ENCODE measurements at places on chromosomes 3 and 15.

DNA sequence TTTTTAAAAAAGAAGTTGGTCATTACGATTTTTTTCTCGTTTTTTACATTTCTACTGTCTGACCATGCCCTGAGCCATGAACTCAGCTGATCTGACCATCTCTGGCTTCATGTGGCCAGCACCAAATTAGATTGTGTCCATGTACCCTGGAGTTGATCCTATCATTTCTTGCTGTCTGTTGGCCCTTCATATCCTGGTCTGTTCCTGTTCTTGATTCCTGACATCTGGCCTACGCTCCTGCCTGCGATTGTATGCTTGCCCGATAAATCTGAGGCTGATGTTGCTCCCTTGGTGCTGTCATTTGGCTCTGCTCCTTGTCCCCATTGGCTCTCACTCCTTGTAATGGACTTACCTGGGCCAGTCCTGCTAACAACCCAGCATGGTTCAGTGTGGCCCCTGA lies 89.8 kb upstream of the IGSF10 start:
- DNase-seq, result no peak

DNA sequence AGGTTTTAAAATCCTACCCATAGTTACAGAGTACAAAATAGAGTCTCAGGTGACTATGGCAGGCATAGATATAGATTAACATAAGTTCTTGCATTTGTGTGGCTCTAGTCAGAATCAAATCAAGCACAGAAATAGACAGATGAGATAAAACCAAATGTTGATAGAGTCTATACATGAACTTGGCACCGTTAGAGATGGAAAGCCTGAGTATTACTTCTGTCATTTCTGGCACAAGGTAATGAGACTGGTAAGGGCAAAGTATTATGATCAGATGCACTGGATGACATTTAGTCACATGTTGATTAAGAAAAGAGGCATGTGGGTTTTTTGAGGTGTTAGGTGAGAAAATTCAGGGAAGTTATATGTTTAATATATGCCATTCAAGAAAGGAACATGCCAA lies 219.7 kb downstream of the MBNL1 start:
- DNase-seq, result no peak

DNA sequence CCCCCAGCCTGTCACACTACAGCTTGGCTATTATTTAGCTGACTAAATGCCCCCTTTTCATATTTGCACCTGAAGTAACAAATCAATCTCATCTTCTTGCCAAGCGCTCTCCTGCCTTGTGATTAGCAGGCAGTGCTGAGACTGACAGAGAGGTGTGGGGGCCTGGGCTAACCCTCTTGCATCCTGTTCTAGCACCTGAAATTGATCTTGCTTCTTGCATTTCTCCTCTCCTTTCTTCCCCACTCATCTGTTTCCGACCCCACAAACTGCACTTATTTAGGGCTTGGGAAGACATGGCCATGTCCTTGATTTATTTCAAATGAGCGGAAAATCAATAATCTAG lies 309.0 kb upstream of the PROK2 start:
- no peak for DNase-seq

GRCh38 chr3:68403741-68404140 lies 528.6 kb downstream of the TAFA4 start:
- no peak for DNase-seq

DNA sequence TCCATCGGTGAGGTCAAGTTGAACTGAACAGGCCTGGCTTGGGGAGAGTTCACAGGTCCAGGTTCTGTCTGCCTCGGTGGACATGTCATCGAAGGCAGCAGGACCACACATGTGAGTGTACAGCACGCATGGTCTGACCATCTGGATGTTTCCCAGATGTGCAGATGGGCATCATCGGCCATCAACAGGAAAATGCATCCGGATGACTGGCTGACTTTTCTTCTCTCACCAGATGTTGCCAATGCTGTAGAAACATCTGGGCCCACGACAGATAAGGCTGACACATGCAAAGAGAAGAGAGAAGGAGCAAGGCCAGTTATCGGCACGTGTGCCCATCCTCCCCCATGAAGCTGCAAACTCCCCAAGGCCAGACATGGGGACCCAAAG lies 45.1 kb downstream of the NOX5 start:
- DNase-seq, result no peak

GRCh38 chr15:40064231-40064894 lies 25.4 kb upstream of the SRP14 start:
- DNase-seq, result peak; percentile 93

DNA sequence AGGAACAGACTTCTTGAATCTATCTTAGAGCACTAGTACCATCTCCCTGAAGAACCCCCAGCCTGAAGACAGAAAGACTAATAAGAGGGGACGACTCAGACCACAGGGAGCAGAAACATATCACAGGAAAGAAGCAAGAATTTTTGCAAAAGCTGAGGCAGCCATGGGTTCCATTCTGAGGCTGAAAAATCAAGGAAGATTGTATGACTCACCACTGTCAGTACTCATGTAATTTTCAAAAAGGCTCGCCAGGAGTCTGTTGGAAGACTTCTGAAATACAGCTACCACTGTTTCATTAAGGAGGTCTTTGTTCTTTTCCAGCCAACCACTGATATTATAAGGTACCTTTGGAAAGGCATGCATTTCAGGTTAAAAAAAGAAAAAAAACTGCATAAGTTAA lies 47.5 kb downstream of the MYH15 start:
- DNase-seq, result no peak

GRCh38 chr3:53102601-53103147 lies 27.6 kb downstream of the RFT1 start:
- no peak for DNase-seq

DNA sequence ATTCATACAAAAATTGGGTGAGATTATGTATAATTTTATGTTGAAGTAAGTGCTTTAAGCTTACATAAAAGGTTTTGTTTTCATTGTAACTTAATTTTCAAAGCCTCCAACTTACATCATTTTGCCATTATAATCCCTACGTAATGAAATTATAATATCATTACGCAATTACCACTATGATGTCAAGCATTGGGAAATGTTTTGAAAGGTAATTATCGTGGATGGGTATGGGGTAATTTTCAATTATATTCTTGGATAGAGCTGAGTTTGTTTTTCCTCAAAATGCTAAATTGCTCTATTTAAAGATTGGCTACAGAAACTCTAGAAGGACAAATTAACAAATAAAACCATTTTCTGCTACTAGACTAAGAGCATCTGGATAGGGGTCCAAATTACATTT lies 80.2 kb upstream of the FAM3D start:
- no peak for DNase-seq

DNA sequence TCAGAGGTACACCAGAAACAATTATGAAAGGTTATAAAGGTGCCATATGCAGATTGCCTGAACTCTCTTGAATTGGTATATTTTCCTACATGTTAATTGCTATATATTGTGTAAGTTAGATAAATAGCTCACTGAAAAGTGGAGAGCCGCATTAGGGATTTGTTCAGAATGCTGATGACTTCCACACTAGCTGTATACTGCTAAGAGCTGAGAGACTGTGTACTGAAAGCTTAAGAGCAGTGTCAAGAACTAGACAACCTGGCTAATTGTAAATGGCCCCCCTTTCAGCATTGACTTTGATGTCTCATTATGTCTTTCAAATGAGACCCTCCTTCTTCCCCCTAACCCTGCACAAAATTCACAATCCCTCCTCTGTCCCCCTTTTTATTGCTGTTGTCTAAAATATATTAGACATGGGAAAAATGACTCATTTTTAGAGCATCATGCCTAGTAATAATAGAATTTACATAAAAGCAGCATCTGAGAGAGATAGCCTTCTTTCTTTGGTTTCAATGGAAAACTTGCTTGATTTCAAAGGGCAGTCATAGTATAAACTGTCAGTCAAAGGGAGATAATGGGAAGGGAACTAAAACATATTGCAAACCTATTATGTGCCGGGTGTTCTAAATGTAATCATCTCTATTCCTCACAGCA lies 34.7 kb upstream of the GREM1 start:
- no peak for DNase-seq

- no peak for DNase-seq
Observed at GRCh38 chr3:100081311-100081710, 33.0 kb downstream of the FILIP1L start.

GRCh38 chr3:114760679-114761078 lies 386.4 kb downstream of the ZBTB20 start:
- DNase-seq, result no peak

GRCh38 chr3:5022966-5023776 lies 43.9 kb downstream of the BHLHE40 start:
- peak; percentile 92 for DNase-seq

GRCh38 chr15:32096916-32097617 lies 66.8 kb downstream of the CHRNA7 start:
- DNase-seq, result no peak

- peak; percentile 34 for DNase-seq
Observed at GRCh38 chr3:109081746-109082510, 36.0 kb downstream of the MORC1 start.

DNA sequence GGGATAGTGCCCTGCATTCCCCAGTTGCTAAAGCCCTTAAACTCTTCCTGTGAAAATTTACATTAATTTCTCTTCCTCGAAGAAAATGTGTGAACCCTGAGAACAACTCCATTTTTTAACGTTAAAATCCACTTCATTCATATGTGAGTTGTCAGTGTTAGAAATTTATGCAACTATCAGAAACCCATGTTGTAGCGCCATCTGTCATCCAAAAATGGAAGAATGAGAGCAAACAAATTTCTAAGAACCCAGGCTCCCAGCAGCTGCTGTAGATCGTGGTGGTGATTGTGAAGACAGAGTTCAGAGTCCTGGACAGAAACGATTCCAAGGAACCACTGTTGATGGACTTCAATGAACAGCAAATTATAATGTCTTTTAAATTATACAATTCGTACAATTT lies 179.7 kb upstream of the NDN start:
- no peak for DNase-seq

DNA sequence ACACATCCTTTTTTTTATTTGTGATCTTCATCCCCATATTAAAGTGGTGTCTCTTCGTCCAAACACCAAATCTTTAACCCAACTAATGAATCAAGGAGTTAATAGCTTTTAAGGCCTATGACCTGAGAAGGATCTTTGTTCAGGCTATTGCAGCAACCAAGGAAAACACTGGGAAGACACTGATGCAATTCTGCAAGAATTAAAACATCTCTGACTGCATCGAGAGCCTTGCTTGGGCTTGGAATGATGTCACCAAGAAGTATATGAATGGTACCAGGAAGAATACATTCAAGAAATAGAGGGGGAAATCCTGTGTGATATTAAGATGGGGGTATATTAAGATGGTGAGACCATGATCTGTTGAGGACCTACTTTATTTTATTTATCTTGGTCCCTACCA lies 214.2 kb upstream of the ARL6 start:
- no peak for DNase-seq

DNA sequence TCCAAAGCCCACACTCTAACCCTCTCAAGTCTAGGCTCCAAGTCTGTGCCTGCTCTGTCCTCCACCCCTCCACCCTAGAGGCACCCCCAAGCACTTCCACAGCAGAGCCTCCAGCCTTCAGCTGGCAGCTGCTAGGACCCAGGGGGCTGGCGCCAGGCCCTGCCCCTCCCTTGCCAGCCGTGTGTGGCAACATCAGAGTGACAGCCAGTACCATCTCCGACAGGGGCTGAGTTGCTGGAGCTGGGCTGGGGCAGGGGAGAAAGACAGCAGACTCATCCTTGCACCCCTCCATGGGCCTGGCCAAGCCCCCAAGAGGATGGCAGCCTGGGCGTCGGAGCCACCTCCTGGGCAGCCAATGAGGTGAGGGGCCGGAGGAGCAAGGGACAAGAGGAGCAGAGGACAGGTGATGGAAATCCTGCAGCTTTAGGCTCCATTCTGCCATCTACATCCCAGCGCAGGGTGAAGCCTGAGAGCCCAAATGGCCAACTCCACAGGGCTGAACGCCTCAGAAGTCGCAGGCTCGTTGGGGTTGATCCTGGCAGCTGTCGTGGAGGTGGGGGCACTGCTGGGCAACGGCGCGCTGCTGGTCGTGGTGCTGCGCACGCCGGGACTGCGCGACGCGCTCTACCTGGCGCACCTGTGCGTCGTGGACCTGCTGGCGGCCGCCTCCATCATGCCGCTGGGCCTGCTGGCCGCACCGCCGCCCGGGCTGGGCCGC lies at the start of gene GPR62:
TSS of gene GPR62 (plus strand) at position 207 of the 718 bp plus-strand sequence. CDS start at position 479, 272 bp downstream.
- DNase-seq, result no peak

DNA sequence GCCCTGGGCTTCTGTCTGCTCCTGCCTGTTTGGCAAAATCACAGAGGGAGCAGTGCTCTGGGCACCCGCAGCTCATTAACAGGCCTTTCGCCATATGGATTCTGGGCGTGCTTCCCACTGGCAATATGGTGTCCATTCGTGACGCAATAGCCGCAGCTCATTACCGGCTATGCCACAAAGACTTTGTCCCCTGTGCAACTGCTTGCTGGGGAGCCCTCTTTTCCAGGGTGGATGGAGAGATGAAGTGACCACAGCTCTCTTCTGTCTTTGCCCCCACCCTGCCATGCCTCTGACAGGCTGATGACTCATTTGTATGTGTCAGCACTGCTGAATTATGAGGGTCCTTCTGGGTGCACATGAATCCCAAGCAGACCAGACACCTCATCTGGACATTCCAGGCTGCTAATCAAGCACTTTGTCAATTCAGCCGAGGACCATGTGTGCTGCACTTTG lies 214.3 kb upstream of the FEZF2 start:
- peak; percentile 67 for DNase-seq
